ENCODE measurements at places on chromosomes 11 and 22. TPM values are rescaled to one million over a fixed set of nuclear protein-coding genes. Genes with fewer than 3 reads are reported as not detected.
A peak's percentile ranks its signal among the peaks of the same experiment; 100 is the strongest.

GRCh38 chr11:18324381-18324780 lies 2.0 kb downstream of the GTF2H1 start:
- no peak for DNase-seq

DNA sequence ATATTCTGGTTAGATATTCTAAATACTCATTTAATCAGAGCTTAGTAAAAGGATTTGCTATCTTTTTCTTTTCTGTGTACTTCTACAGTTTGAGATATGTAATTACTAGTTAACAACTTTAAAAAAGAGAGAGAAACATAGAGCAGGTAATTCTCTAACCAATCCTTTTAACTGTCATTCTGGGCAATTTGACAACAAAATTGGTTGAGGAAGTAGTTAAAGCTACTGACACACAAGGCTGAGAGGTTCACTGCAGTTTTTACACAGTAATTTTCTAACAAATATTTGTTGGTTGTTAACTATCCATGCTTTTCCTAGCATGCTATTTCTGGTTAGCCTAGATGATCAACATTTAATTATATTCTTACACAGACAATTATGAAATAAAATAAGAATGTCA lies 3.6 kb downstream of the SOX6 start:
- DNase-seq = no peak

Gene DCDC1
- 8.1 TPM for total RNA-seq

DNA sequence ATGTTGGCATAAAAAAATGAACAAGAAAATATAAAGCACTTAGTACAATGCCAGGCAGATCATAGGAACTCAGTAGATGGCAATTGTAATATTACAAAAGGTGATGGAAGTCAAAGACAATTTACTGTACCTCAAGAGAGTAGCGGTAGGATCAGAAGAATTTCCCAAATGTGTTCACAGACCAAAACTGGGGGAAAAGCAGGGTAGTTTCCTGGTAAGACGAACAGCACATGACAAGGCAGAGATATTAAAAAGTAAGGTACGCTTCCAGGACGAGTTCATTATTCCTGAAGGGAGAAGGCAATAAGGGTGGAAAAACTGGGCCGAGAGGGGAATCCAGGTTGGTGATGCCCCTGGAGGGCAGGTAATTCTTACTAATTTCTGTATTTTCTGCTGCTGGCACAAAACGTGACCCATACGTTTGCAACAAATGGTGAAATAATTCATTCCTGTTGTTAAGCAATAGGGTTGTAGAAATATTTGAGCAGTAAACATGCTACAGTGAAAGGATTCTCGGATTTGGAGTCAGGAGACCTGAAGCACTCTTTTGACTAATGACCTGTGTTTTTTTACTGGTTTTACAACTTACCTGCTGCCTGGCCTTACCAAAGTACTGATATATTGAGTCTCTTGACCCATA lies 786 bp upstream of the ANKRD42 start:
- DNase-seq = no peak

DNA sequence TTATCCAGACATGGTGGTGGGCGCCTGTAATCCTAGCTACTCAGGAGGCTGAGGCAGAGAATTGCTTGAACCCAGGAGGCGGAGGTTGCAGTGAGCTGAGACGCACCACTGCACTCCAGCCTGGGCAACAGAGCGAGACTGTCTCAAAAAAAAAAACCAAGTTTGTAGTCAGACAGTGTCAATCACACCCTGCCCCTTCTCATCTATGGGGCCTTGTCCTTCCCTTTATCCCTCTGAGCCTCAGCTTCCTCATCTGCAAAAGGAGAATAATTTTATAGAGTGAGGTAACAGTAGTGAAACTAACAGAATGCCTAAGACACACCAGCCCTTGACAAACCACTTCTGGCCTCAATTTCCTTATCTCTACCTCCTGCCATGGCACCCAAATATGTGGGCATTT lies 10.7 kb downstream of the BCL9L start:
- no peak for DNase-seq

DNA sequence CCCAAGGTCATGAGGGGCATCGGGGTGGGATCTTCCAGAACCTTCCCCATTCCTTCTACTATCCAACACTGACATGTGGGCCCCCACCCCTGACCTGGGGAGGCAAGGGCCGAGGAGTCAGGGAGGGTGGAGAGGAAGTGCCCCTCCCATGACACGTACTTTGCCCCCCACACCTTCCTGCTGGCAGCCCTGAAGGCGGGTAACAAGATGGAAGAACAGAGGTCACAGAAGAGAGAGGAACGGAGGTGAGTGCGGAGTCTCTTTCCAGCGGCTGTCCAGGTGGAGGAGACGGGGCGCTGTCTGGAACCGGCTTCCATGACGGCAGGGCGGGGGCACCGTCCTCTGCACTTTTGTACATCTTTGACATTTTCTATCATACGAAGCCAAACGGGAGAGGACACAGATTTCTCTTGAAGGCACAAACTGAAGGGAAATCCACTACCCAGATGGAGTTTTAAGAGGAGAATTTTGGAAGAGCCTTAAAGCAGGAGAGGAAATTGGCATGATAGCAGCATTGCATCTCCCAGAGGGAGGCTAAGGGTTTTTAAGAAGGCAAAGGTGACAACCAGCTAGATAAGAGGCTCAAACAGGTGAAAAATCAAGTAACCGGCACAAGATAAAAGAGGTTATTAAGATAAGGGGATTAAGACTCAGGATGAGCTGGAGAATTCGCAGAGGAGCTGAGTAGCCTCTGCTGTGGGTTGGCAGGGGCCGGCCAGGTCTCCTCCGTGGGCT lies 16.7 kb downstream of the OSBPL5 start:
- no peak for DNase-seq

Gene TRPC6
- 1.5 TPM for total RNA-seq

DNA sequence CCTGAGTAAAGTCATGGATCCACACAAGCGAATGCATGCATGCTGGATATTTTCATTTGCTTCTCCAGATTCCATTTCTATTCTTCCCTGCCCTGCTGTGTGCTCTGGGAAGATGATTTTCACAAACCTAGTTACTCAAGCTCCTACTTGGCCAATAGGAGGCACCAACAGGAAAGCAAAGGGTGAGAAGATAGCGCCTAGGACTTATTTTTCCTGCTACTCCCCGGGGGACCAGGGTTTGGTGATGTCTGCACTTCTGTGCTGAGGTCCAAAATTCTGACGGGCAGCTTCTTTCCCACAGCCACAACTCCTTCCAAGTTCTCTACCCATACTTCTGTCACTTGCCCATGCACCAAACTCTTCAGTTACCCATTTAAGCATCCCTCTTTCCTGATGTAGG lies 509.3 kb upstream of the TENM4 start:
- DNase-seq = no peak

DNA sequence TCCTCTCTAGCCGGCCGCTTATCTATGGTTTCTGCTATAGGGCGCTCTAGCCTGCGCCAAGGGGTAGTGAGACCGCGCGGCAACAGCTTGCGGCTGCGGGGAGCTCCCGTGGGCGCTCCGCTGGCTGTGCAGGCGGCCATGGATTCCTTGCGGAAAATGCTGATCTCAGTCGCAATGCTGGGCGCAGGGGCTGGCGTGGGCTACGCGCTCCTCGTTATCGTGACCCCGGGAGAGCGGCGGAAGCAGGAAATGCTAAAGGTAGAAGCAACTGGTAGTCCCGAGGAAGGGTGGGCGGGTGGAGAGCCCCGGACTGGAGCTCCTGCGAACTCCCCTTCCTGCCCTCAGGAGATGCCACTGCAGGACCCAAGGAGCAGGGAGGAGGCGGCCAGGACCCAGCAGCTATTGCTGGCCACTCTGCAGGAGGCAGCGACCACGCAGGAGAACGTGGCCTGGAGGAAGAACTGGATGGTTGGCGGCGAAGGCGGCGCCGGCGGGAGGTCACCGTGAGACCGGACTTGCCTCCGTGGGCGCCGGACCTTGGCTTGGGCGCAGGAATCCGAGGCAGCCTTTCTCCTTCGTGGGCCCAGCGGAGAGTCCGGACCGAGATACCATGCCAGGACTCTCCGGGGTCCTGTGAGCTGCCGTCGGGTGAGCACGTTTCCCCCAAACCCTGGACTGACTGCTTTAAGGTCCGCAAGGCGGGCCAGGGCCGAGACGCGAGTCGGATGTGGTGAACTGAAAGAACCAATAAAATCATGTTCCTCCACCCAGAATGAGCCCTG lies at the start of the genes LBHD1 and UQCC3:
Gene LBHD1, minus strand, starts transcription at position 660 of the 782 bp plus-strand sequence. CDS start 2,236 bp downstream, outside the sequence.
Gene UQCC3, plus strand, starts transcription at position 66 of the 782 bp plus-strand sequence. Its CDS starts 73 bp downstream, at position 139.
- DNase-seq = peak; percentile 76

GRCh38 chr22:37549704-37550059 lies 10.6 kb upstream of the CDC42EP1 start:
- peak; percentile 73 for DNase-seq

Gene PATZ1
- total RNA-seq = 61.4 TPM

GRCh38 chr11:6812390-6813005 lies 13.0 kb upstream of the OR6A2 start:
- DNase-seq = no peak

Gene HIPK3
- 105 TPM for total RNA-seq

DNA sequence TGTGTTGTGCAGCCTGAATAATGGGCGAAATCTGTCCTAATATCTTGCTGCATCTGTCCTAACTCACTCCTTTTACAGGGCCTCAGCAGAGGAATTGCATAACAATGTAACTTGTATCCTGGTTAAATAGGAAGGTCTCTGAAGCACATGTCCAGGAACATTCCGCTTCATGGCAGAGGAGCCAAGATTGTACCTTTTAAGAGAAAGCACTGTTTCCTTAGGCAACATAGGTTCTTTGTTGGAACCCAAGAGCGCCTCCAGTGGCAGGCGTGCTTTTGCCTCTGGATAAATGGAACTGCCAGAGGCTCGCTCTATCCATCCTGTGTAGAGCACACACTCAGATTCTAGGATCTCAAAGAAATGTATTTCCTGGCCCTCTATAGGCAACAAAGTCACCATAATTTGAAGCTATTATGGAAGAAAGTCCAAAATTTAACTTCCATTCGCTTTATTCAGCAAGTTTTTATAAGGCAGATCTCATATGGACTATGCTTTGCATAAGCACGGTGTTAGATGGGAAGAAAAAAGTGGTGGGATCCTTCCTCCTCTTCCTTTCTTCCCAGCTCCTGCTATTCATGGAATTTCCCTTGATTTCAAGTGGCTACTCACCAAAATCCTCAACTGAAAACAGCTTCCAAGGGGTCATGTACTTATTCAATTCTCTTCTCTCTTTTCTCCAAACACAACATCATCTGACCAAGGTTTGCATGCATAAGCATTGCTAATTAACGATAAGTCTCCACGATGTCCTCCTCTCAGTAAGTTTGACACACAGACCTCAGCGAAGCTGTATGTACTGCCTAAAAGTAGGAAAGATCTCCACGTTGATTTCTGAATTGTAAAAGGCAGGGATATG lies at the start of gene BLID:
Gene BLID, minus strand, starts transcription at position 692 of the 856 bp plus-strand sequence. Its CDS starts 293 bp downstream, at position 399.
- no peak for DNase-seq

DNA sequence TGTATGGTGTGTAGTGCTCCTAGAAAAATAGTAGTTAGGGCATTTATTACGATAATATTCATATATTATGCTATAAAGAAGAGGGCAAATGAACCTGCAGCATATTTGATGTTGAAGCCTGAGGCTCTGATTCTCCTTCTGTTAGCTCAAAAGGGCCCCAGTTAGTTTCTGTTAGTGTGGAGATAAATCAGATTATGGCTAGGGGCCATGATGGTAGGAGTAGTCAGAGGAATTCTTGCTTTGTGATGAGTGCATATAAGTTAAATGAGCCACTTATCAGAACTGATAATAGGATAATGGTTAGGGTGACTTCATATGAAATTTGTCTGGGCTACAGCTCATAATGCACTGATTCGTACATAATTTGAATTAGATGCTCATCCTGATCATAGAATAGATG lies 298.4 kb downstream of the DYNC2H1 start:
- DNase-seq = no peak

- no peak for DNase-seq
Measured at GRCh38 chr11:1928891-1929541, 9.5 kb downstream of the TNNT3 start.

Gene GPR83
- 0.09 TPM for total RNA-seq

DNA sequence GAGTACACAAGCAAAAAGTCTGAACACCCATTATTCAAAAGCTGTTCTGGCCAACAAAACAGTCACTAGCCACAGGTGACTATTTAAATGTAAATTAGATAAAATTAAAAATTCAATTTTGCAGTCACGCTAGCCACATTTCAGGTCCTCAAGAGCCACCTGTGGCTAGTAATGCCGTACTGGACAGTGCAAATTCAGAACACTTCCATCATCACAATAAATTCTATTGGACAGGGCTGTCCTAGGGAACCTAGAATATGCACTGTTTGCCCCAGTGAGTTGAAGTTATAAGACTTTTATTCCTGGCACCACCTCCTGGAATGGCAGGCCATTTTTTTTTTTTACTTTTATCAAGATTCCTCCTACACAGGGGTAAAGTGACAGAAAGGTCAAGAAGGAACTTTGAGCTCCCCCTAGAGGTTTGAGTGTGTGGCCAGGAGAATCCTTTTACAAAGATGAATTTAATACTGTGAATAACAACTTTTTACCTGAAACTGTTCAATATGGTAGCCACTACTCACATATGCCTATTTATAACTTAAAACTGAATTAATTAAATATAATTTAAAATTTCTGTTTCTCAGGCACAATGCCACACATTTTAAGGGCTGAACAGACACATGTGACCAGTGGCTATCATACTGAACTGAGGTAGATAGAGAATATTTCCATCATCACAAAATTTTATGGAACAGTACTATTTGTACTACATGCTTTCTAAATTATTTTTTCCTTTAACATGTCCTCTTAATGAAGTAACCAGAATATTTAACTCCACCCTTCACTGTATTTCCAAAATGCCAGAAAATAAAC lies 6.5 kb downstream of the MSANTD2 start:
- no peak for DNase-seq

Gene LIF
- total RNA-seq = 17.8 TPM

DNA sequence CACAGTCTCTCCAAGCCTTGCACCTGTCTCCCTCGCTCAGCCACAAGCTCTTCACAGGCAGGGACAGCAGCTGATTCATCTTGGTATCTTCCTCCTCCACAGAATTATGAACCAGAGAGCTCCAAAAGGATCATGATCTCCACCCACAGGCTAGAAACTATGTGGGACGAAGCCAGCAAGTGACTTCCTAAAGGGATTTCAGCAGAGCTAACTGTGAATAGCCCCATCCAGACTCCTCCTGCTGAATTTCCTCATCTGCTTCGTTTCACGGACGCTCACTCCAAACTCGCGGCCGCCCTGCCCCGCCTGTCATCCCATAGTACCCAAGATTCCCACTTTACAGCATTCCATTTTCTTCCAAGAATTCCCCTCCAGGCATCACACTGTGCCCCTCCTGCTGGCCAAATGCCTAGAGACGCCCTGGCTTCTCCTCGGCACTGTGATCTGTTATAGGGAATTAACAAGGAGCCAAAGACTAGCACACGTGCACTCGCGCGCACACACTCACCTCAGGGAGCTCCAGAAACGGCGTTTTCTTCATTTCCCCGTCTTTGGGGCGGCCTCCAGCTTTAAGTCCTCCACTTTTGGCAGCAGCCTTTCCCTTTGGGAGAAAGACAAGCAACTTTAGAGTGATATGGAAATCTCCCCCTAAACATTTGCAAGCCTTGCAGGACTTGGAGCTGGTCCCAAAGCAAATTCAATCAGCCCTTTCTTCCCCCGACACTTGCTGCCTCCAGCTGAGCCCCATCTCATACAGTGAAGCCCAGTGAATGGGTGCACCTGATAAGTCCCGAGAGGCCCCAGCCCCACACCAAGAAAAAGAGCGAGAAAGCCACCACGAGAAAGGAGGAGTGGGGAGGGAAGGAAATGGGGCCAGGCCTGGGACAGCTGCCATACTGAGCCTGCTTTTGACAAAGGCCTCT lies 35.5 kb downstream of the SPATA19 start:
- DNase-seq = no peak

Gene TESMIN
- total RNA-seq = 4.9 TPM

Gene MIAT
- 2.7 TPM for total RNA-seq

GRCh38 chr11:9672288-9672916 lies 8.5 kb downstream of the SWAP70 start:
- DNase-seq = no peak

- no peak for DNase-seq
Measured at GRCh38 chr11:46944356-46945075, 8.0 kb downstream of the CSTPP1 start.

Gene MUC5AC
- 18.6 TPM for total RNA-seq
